ENCODE measurements at places on chromosomes 11 and 22.

- no peak for DNase-seq
These were observed 234.4 kb downstream of the KCNA4 start for GRCh38 chr11:29782447-29782846.

GRCh38 chr11:65114538-65115171 is 2.8 kb downstream of the ZNHIT2 start:
- DNase-seq: no peak

- DNase-seq: no peak
These were observed 17.8 kb downstream of the MAFF start for GRCh38 chr22:38219632-38220031.

DNA sequence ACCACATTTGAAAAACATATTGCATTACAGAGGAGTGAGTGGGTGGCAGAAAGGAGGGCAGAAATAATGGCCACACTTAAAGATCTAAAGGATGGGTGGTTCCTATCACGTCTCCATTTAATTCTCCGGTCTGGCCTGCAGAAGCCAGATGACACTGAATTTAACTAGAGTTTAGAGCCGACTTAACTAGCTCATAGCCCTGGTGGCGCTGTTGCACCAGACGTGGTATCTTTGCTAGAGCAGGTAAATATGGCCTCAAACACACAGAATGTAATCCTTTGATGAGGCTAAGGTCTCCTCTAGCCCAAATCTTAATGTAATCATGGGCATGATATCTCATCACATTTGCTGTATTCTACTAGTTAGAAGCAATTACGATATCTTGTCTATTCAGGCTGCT is 51.5 kb upstream of the GAL start:
- no peak for DNase-seq

- no peak for DNase-seq
These were observed 11.2 kb downstream of the OR5M11 start for GRCh38 chr11:56531856-56532255.

DNA sequence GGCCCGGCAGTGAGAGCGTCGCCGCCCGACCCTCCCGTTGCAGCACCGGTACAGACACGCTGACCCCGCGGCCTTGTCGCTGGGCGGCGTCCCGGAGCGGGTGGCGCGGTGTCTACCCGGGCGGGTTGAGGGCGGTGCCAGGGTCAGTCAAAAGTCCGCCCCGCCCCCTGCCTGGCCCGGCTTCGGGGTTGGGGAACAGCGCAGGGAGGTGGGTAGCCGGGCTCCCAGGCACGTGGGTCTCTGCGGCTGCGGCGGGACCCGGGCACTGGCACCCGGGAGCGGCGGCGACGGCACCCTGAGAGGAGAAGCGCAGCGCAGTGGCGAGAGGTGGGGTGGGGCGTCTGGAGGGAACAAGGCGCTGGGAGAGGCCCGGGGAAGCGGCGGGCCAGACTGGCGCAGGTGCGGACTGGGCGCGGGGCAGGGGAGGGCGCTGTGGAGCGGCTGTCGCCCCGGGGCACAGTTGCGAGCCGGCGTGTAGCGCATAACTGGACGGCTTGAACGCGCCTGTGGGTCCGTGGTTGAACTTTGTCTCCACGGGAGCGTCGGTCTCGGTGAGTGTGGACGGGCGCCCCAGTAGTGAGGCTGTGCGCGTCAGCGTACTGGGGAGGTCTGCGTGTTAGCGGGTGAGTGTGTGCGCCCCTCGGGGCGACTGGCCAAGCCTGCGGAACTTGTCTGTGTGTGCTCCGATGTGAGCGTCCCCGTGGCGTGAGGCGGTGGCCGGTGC is at the start of gene P2RY2:
Gene P2RY2 (plus strand): TSS at position 176 of the 724 bp plus-strand sequence. CDS start 15,879 bp downstream, outside the sequence.
- no peak for DNase-seq

GRCh38 chr11:113504071-113504470 is 28.9 kb upstream of the DRD2 start:
- no peak for DNase-seq

GRCh38 chr11:128881221-128881620 is 9.9 kb upstream of the KCNJ5 start:
- no peak for DNase-seq

GRCh38 chr22:31148953-31149627 is 8.8 kb upstream of the PLA2G3 start:
- DNase-seq: peak; percentile 30

DNA sequence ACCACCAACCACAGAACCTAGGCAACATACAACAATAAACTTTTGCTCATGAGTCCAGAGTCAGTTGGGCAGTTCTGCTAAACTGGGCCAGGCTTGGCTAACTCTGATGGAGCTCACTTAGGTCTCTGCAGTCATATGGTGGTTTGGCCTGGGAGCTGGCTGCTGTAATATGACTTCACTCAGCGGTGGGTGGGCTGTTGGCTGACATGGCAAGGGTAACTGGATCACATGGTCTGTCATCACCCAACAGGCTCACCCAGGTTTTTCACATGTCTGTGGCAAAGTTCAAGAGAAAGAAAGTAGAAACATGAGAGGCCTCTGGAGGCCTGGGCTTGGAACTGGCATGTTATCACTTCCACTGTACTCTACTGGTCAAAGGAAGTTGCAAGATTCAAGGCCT is 43.2 kb upstream of the CLMP start:
- DNase-seq: no peak

DNA sequence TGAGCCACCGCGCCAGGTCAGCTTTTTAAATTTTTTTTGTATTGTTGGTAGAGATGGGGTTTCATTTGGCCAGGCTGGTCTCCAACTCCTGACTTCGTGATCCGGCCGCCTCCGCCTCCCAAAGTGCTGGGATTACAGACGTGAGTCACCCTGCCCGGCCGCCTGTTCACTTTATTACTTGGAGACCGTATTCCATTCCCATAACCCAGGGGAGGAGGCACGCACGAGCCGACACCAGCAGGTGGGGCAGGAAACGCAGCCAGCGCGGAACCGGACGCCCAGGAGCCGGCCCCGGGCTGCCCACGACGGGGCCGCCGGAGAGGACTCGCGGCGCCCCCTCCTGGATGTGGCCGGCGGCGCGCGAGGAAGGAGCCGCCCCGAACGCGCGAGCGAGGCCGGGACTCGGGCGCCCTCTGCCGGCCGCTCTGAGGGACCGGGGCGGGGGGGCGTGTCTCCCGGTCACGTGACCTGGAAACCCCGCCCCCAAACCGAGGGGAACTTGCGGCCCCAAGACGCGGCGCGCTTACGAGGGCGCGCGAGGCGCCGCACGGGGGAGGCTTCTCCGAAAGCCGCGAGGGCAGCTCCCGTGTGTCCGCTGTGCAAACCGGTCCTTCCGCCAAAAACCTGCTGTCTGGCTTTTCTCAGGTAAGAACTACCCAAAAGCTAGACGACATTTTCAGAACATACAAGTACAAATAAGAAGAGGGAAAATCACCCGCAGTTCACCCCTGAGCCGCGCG is 11.6 kb upstream of the RNH1 start:
- no peak for DNase-seq

GRCh38 chr11:13308704-13309103 is 31.1 kb downstream of the BMAL1 start:
- no peak for DNase-seq

- no peak for DNase-seq
These were observed 78.6 kb downstream of the PARVA start for GRCh38 chr11:12455938-12456337.

DNA sequence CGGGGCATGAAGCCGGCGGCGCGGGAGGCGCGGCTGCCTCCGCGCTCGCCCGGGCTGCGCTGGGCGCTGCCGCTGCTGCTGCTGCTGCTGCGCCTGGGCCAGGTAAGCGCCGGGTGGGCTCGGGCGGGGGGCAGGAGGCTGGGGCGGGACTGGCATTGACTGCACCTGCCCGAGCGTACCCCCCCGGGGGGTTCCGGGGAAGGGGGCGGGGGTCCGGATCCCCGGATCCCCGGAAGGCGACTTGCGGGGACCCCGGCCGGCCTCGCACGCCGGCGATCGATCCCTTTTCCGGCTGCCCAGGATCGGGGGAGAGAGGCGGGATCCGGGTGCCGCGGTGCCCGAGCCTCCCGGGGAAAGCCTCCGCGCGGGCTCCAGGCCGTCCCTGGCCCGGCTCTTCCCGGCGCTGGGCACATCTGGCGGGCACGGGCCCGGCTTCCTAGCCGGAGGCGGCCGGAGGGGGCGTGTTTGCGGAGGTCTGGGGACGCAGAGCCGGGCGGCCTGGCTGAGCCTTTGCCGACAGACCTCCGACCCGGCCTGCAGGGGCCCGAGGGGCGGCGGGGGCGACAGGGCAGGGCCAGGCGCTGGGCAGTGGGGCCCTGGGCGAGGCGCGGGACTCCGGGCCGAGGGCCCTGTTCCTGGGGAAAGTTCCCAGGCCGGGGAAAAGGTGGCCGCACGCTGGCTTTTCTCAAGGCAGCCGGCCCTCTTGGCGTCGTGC is 705 bp downstream of the PTPRJ start:
- DNase-seq: no peak

- DNase-seq: peak; percentile 47
These were observed 36.5 kb downstream of the POU2AF3 start for GRCh38 chr11:111334532-111335502.

- DNase-seq: no peak
These were observed 1.9 kb downstream of the OR52M1 start for GRCh38 chr11:4546878-4547277.

GRCh38 chr22:23894710-23895598 is 771 bp downstream of the MIF start:
- DNase-seq: peak; percentile 31

GRCh38 chr11:94090401-94090800 is 38.2 kb upstream of the PANX1 start:
- DNase-seq: no peak

GRCh38 chr11:69382131-69383128 is 88.5 kb downstream of the MYEOV start:
- DNase-seq: no peak

- no peak for DNase-seq
These were observed 256.0 kb downstream of the ST3GAL4 start for GRCh38 chr11:126611438-126611837.

- DNase-seq: no peak
These were observed 226.7 kb upstream of the NARS2 start for GRCh38 chr11:78801161-78801884.

GRCh38 chr11:36015799-36016198 is 71.9 kb downstream of the LDLRAD3 start:
- DNase-seq: no peak

DNA sequence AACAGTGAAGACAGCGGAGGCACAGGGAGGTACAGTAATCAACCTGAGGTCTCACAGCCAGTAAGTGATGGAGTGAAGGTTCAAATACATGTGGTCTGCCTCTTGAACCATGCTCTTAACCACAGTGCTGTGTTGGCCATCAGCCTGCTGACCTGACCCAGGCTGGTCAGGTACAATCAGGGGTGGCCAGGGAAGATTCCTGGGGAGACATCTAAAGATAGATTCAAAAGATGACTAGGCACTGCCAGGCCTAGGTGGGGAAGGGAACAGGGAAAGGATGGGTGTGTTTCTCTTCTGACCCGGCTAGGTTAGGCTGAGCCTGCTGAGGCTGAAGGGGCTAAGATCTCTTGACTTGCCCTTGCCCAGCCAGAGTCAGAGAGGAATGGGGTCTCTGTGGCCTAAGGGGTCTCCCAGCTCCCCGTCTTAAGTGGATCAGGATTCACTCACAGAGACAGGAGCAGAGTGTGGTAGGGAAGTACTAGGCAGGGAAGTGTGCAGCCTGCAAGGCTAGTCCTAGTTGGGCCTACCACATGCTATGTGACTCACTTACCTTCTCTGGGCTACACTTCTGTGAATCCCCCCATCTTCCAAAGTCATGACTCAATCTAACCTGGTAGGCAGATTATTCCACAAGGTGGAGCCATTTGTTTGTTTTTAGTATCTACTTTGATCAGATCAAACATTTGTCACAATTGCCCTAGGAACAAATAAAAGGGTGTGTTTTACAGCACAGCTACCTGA is 10.4 kb upstream of the SREBF2 start:
- DNase-seq: peak; percentile 44

DNA sequence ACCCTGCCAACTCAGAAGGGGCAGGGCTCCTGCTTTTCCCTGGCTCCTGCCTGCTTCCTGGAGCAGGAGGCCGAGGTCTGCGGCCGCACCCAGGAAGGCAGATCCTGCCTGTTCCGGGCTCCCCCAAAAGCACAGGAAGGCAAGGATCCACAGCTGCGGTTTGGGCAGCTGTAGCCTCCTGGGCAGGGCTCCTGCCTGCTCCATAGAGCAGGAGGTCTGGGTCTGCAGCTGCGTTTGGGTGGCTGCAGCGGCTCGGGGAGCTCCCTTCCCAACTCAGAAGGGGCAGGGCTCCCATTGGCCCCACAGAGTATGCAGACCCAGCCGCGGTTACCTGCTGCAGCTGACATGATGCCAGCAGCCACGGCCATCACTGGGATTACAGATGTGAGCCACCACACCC is 5.5 kb downstream of the UPK2 start:
- DNase-seq: no peak

- no peak for DNase-seq
These were observed 39.3 kb downstream of the AMBRA1 start for GRCh38 chr11:46554213-46555147.

GRCh38 chr11:131441051-131441810 is 70.8 kb downstream of the NTM start:
- DNase-seq: no peak

- no peak for DNase-seq
These were observed 82.2 kb downstream of the PISD start for GRCh38 chr22:31579835-31580242.

GRCh38 chr22:46673662-46674236 is 53.6 kb downstream of the GRAMD4 start:
- DNase-seq: no peak

DNA sequence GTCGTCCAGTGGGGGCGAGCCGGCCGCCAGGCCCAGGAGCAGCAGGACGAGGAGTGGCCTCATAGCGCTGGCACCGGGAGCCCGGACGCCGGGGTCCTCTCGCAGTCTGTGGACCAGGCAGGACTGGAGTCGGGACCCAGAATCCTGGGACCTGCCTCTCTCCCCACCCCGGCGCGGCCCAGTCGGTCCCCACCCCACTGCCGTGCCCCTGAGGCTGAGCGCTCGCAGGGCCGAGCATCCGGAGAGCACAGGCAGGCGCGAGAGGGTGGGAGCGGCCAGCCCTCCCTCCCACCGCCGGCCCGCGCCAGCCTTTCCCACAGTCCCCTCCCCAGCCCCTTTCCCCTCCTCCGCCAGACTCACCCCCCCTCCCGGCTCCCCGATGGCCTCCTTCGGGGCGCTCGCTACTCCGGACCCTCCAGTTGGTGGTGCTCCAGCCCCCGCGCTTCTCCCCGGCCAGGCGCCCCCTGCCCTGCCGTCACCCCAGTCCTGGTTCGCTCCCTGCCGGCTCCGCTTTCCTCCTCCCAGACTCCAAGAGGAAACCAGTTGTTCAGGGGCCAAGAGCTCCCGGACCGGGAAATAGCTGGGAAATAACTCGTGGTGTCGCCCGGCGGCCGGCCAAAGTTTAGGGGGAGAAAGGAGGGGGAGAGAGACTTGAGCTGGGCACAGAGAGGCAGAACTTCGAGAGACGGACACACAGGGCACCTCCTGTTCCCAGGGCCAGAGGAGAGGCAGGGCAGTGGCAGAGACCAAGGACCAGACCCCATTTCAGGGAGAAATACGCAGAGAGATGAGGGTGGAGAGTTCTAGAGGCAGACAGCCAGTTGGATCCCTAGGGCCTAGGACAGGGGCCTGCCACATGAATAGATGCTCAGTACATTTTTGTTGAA is at the start of gene C1QTNF5:
Gene C1QTNF5 (minus strand): TSS at position 549 of the 887 bp plus-strand sequence. CDS start 486 bp downstream, at position 63.
- DNase-seq: no peak
